Activated T-cell treated with anti-CD3 and anti-CD28 coated beads, Interleukin-2, amount 50 U/mL, for 48 hours (primary cell): ENCODE measurements at places on chromosomes 16 and 17.
A peak's percentile ranks its signal among the peaks of the same experiment; 100 is the strongest.

DNA sequence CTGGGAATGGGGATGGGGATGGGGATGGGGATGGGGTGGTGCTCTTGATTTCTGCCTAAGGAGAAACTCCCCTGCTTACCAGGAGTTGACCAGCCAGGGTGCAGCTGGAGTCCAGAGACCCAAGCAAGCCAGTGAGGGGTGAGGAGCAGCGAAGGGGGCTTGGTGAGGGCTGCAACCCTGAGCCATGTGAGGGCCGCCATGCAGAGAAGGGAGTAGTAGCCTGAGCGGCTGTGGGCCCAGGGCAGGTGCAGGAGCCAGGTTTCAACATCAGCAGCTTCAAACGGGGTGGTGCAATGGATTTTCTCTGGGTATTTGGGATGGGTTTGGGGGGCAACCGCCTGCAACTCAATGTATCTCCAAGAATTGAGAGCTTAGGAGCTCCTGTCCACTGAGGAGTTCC lies 35.2 kb downstream of the COX4I1 start:
- DNase-seq = no peak

DNA sequence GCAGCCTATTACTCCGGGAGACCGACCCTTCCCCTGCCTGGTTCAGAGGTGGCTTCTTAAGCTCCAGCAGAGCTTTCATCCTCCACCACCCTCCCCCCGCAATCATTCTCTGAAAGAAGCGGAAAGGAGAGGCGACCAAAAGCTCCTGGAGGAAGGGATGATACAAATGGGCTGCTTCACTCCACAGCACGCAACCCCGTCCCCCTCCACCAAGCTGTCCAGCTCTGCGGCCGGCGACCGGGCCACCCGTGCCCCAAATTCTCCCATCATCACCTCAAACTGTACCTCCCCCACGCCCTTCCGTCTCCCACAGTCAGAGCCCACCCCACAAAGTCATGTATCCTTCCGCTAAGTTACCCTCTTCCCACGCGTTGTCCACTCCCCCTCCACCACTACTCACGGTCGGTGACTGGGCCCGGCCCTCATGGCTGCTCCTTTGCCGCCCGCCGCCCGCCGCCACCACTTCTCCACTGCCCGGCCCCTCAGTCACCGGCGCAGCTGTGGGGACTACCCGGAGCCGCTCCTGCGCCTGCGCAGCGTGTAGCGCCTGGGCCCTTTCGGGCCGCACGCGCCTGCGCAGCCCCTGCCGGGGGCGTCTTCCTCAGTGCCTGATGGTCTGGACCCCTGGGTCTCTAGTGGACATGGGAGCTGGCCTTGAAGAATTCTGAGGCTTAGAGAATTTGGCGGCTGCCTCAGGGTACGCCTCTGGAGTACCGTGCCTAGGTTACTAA lies at the start of gene FAM222B:
TSS of gene FAM222B (minus strand) at position 509 of the 731 bp plus-strand sequence. CDS start 76,123 bp downstream, outside the sequence.
- DNase-seq = peak; percentile 91

DNA sequence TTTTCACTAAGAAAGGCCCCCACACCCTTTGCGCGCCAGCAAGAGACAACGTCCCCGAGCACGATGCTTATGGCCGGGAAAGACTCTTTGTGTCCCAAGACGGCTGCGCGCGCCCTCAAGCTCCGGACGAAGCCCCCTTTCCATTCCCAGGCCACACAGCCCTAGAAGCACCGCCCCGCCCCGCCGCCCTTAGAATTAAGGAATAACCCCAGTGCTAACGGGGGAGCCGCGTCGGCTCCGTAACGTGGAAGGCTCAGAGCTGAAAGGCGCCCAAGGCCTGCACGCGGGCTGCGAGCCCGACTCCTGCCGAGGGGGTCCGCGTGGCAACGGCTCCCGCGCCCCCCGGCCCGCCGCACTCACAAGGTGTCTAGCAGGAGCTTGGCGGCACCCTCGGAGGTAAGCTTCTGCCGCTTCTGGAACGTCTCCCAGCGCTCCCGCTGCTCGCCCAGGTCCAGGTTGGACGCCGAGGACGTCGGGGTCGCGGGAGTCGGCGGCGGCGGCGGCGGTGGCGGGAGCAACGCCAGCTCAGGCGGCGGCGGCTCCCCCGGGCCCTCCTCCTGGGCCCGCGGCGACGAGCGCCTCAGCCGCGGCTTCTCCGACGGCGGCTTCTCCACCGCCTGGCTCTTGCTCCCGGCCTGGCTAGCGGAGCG lies 477 bp downstream of the CENPV start:
- peak; percentile 70 for DNase-seq

- DNase-seq = peak; percentile 57
Observed at GRCh38 chr17:309361-309888, 43.2 kb downstream of the RPH3AL start.

DNA sequence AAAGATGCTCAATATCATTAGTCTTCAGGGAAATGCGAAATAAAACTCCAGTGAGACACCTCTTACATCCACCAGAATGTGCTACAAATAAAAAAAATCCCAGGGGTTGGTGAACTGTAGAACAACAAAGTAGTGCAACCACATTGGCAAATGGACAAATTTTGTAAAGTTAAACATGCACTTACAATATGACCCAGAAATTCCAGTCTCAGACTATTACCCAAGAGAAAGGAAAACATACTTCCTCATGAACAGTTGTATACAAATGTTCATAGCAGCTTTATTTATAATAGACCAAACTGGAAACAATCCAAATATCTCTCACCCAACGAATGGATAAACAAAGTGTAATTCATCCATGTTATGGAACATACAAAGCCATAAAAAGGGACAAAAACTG lies 239.5 kb downstream of the ABCC12 start:
- no peak for DNase-seq

DNA sequence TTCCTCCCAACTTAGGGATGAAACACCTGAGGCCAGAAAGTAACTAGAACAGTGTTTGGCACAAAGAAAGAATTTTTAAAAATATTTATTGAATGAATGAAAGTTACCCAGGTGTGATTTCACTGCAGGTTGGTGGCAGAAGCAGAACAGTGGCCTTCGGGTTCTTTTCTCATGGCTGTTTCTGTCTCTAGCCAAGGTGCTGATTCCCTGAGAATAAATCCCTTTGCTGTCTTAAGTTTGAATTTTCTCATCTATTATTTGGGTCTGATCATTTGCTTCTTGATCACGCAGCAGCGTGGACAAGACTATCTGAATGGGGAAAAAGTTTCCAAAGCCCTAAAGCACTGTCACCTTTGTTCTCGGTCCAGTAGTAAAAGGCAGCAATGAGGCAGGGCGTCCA lies 73.1 kb upstream of the KIFC3 start:
- DNase-seq = no peak

GRCh38 chr16:9365370-9365728 lies 273.9 kb downstream of the HAPSTR1 start:
- DNase-seq = no peak

DNA sequence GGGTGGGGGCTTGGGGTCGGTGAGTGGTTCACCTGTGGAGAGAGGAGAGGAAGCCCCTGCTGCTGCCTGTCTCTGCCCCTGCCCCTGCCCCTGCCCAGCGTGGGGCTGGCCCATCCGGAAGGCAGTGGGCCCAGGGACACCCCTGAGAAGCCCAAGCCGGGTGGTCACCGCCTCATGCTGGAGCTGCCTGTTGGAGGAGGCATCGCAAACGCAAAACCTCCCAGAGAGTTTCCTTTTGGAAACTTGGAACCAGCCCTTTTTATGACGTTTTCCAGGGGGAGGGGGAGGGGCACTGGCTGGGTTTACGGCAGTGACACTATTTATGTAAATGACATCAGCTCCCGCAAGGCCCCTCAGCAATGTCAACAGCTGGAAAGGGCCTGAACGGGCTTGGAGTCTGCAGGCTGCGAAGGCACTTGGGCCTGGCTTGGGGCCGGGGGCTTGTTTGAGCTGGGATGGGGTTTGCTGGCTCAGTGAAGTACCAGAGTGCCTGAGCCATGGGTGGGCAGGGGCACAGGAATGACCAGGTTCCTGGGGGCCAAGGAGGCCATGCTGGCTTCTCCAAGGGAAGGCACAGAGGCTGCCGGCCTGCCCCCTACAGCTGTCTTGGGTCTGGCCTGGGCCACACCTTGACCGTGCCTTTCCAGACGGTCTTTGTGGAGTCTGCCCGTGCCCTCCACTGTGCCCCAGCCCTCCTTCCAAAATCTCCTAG lies 219.5 kb downstream of the NTN1 start:
- DNase-seq = no peak

GRCh38 chr16:52819405-52819804 lies 233.3 kb downstream of the CHD9NB start:
- DNase-seq = no peak

- DNase-seq = no peak
Observed at GRCh38 chr16:35404273-35404672, 1944.9 kb downstream of the TP53TG3F start.

- DNase-seq = no peak
Observed at GRCh38 chr17:49436174-49436573, 21.5 kb upstream of the PHB1 start.

DNA sequence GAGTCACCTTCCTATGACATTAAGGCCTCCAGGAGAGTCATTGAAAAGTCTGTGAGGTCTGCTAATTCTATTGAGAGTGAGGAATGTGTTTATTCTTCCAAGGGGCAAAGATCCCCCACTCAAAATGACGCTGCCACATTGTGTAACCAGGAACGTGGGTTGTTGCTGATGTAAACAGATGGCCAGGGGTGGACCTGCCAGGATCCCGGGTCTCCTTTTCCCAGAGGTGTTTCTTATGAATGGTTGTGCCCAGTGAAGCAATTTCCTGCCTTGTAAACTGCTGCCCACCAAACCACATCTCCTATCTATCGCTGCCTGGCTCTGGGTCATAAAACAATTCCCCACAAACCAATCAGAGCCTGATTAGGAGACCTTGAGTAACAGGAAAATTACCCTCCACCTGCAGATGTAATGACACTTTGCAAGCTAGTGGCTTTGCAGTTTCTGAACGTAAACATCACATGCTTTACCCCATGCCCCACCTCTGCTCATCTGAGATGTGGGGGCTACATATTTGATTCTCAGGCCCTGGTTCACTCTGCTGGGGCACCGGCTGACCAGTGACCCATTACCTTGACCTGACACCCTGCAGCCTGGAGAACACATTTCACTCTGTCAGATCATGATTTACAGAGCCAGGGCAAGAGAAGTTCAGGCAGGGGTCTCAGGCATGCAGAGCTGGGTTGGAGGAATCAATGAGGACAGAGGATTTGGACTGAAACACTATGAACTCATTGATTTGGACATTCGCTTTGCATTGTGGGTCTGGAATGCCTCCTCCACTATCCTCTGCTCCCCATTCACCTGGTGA lies 33.1 kb upstream of the DDX52 start:
- no peak for DNase-seq

DNA sequence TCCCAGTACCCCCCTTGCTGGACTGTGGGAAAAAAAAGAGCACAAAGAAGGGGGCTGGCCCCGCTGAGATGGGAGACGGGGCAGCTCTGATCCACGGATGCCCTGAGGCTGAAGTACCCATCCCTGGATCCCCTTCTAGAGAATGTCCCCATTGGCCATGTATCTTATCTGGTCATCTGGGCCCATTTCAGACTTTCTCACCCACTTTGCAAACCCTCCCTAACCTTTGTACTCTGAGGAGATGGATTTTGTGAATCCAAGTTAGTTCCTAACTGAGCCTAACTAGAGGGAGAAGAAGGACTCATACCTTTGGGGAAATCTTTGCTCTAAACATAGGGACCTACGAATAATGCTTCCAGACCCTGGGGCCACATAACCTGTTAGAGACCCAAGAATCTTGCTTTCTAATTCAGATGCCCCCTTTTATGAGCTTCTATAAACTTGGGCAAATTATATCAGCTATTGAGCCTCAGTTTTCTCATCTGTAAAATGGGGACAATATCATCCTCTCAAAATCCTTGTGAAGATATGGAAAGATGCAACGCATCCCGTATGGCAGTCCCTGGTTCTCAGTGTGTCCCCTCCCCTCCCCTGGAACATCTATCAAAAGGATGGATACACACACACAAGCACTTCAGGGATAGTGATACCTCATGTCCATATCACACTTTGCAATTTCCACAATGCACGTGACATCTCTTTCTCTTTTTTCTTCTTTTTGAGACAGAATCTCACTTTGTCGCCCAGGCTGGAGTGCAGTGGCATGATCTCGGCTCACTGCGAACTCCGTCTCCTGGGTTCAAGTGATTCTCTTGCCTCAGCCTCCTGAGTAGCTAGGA lies 16.8 kb upstream of the FZD2 start:
- DNase-seq = no peak

DNA sequence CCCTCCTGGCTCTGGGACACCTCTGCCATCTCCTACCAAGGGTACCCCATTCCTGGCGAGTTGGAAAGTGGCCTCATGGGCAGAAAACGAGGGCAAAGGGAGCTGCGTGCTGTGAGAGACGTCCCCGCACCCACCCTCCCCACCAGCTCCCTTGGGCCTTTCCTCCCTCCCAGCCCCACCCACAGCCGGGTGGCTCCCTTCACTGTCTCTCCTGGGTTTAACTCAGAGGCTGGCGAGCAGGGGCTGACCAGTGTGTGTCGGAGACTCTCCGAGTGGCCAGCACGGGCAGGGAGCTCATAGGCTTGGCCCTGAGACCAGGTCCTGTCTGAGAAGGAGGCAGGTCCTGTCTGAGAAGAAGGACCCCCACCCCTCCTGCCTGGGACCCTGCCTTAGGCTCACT lies 26.1 kb downstream of the METRNL start:
- DNase-seq = no peak

DNA sequence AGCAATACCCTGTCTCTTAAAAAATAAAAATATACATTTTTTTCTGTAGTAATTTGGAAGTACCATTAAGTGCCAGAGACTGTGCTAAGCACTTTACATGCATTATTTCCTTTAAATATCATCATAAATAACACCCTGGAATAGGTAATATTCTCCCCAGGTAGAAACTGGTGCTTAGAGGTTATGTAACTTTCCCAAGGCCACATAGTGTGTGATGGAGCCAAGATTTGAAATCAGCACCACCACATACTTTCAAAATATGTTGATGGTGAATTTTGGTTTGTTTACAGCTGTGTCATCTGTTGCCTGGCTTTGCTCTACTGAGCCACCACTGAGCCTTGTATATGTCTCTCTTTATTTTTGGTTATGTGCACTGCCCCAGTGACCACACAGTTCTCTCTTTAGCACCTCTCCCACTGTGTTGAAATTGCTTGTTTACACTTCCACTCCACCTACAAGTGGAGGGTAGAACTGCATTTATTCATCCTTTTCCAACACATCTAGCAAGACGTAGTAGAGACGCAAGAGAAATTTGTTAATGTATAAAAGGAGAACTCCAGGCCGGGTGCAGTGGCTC lies 19.0 kb upstream of the NBR1 start:
- no peak for DNase-seq

DNA sequence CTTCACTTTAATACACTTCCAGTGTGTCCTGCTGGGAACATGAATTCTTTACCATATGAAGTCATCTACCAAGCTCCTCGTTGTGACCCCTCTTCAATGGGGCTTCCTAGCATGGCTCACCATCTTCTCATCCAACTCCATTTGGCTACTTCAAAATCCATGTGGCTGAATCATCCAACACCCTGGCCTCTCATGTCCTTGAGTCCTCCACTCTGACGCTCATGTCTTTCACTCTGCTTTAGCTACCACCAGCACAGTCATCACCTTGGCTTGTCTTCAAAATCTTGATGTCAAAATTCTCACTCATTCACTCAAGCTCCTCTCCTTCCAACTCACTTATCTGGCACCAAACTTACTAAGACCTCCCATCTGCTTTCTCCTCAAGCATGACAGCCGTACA lies 35.8 kb downstream of the AMFR start:
- DNase-seq = no peak
